H54 (cell line): ENCODE measurements at places on chromosomes 2 and 18.

- DNase-seq = no peak
These were observed 122.2 kb downstream of the MSH2 start for GRCh38 chr2:47525167-47525566.

DNA sequence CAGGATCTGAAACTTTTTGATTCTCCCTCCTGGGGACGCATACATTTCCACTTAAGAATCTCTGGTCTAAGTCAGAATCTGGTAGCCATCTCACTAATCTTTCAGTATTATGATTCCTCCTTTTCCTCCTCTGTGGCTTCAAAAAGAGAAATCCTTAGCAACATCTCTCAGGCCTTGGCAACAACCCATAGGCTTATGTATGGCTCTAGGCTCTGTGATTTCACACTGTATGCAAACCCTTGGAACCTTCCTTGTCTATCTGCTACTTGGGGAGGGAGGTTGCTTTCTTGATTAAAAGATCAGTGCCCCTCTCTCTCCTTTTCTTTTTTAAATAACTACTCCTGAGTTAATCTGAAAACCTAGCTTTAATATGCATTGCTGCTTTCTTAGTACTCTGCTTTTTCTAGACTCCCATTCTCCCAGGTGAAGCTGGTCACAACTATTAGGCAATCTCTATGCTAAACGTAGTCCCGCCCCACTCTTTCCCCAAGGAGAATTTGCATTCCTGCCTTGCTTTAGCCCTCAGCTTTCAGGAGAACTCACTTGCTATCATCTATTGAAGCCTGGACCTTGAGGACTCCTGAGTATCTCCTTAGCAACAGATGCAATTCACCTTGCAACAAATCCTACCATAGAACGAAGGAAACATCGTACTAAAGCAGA lies 72.2 kb upstream of the L3MBTL4 start:
- no peak for DNase-seq

DNA sequence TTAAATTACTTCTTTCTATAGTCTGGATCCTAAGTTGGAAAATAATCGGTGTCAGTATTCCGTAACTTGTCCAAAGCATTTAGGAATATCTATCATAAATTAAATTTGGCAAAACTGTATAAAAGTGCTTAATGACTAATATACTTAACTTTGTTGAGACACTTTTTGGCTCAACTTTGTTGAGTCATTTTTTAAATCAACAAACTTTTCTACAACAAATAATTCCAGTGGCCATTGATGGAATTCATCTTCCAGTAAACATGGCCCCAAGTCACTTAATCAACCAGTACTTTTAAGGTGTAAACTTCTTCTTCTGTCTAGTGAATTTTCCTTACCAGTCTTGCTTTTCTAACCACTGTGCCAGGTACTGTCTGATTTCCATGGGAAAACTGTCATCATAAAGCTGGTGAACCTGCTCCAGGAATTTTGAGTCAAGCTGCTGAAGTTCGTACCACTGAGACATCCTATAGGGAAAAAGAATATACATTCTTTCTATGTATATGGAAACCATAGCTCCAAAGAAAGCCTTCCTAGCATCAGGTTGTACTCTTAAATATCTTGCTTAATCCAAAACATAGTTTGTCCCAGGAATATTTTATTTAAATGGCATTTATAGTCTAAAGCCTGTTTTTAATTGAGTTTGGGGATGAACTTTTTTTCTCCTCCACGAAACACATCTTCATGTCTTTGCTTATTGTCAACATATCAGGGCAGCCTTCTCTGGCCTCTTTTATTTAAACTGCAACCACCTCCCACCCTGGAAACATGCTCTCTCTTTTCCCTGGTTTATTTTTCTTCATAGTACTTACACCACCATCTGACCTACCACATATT lies 4.2 kb downstream of the STAT1 start:
- DNase-seq = no peak

GRCh38 chr2:27241761-27242613 lies 20.9 kb downstream of the SLC30A3 start:
- DNase-seq = no peak
